Cerebellum (tissue), 4 donors: ENCODE measurements at places on chromosomes 4 and X. TPM values are rescaled to one million over a fixed set of nuclear protein-coding genes. Genes with fewer than 3 reads are reported as not detected.

- no peak for DNase-seq
These were observed 46.3 kb downstream of the RASSF6 start for GRCh38 chr4:73573794-73574528.

Gene GUCY1B1
- 30.3 TPM for total RNA-seq

- no peak for DNase-seq
These were observed 103.6 kb downstream of the CHIC2 start for GRCh38 chr4:53960843-53961242.

Gene VCX
- not detected for total RNA-seq

DNA sequence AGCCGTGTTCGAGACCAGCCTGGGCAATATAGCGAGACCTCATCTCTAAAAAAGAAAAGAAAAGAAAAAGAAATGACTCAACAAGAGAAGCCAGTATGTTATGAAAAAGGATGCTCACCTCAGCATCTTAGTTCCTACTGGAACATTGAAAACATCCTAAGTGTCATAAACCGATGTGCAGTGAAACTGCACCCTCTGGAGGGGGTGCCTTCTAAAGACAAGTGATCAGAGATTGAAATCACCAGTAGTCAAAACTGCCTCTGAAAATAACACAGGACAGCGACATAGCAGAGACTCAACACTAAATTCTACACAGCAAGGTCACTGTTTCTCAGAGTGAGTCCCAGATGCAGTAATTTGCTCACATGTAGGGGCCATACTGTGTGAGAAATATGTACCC is 28.0 kb upstream of the ATP6AP2 start:
- DNase-seq, result no peak

Gene ATP1B4
- total RNA-seq, result not detected

DNA sequence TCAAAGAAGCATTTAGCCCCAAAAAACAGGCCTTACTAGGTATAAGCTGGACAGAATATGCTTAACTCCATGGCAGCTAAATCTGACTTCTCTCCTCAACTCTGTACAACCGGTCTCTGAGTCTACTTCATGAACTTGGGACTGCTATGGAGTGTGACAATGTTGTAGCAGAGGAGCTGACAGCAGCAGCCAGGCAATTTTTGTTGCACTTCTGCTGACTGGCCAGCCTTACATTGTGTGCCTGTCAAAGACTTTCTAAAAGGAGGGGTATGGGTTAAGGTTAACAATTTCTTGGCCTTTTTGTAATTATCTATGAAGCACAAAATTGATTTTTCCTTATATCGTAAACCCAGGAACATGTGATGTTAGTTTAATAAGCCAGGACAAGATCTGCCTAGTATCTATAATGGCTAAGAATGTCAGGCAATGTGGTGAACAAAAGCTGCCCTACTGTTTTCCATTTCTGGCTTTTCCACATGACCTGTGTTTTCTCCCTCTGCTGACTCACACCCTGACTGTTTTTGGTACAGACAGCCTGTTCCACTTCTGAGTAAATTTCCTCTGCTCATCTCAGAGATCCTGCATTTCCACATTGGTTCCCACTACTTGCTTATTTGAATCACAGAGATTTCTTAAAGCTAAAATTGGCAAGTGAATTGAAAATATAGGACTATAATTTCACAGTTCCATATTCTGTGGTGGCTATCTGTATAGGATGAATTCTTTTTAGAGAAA is 9.3 kb downstream of the NOX1 start:
- DNase-seq, result no peak

DNA sequence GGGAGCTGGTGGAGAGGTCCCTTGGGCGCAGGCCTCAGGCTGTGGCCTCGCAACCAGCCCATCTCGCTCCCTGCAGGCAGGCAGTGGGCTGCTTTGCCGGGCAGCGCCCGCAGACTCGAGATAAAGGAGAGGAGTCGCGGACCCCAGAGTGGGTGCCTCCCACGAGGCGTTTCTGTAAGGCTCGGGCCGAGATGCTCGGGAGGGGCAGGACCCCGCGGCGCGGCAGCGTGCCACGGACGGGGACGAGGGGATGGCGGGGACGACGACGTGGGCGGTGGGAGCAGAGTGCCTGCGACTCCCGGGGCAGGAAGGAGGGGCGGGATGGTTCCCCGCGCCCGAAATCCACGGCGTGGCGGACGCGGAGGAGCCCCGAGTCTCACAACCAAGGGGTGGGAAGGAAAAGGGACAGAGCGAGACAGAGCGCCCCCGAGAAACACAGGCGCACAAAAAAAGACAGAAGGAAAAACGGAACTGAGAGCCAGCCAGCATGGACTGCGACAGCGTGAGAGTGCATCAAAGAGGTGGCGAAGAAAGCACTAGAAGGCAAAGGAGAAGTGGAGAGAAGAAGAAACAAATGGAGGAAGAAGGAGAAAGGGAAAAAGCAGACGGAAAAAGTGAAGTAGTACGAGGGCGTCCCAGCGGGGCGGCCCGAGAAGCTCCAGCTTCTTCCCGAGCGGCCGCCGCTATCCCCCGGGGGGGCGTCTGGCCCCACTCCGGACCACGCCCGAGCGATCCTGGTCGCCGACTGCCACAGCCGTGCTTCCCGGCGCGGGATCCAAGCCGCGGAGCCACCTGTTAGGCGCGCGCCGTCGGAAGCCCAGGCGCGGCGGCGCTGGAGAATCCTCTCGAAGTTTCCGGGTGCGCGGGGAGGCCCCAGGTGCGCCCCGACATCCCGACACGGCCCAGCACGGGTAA is 1.5 kb downstream of the BEND4 start:
- no peak for DNase-seq
